Stimulated activated CD4-positive, alpha-beta T cell treated with anti-CD3 and anti-CD28 coated beads, Interleukin-2, amount 100 ng/mL, for 4 hours (primary cell): ENCODE measurements at places on chromosomes 3 and 15.

DNA sequence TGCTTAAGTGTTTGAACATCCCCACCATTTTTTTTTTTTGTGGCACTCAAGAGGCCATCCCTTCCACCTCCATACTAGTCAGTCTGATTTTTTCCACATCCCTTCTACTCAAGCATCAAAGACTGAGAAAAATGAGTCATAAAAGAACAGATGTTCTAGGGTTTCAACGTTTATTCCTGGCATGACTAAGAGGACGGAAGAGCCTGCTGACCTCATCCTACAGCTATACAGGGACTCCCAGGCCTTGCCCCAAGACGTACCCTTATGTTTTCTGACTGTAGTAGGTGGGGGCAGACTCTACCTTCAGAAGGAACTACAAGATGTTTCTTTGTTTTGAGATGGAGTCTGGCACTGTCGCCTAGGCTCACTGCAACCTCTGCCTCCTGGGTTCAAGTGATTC is 3.3 kb upstream of the ITPKA start:
- DNase-seq = no peak

DNA sequence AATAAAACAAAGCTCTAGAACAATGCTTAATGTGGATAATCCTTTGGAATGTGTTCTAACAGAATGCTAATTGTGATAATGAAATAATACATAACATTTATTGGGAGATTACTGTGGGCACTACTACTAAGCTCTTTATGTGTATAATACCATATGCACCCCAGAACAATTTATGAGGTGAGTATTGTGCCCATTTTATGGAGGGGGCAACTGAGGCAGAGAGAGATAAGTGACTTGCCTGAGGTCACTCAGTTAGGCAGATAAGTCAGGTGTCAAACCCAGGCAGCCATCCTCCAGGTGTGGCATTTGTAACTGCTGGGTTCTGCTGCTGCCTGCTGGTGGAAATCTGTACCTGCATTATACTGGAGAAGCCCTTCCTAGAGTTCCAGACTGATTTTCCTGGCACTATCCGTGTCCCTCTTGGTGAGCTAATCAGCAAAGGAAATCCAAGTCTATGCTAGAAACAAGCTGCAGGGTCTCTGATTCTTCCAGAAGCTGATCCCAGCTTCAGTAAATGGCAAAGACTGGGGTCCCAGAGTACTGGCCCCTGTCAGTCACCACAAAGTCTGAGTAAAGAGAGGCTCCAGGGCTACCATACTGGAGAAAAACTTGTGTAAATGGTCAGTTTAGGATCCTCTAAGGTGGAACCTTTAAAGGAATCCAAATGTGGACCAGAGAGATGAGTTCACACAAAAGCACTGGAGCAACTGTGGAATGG is 22.6 kb upstream of the RBP1 start:
- DNase-seq = no peak

DNA sequence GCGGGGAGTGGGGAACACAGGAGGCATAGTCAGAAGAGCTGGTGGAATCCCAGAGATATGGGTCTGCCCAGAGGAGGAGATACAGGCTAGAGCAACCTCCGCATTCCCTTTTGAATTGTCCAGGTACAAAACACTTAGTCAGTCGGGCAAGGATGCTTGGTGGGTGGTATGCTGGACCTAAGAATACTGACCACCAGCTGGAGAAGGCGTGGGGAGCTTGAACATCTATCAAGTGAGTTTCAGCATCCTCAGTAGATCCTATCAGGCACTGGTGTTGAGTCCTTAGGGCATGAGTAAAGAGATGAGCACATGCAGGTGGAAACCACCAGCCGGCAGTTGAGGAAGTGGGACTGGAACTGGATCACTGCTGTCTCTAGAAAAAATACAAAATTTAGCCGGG is 14.7 kb upstream of the DIS3L start:
- no peak for DNase-seq

DNA sequence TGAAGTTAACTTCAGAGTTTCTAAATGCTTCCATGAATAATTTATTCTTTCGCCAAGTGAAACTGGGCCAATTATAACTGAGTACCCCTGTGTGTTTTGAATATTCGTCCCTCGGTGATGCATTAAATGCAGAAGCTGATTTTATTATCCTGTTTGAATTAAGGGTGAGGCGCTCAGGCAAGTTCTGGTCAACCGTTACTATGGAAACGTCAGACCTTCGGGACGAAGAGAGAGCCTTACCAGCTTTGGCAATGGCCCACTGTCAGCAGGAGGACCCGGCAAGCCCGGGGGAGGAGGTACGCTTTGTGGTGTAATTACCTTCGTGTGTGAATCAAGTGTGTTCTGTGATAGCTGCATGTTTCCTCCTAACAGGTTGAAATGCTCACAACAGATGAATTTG is 239.8 kb downstream of the ITPR1 start:
- no peak for DNase-seq

GRCh38 chr15:86611417-86612040 is 531.9 kb downstream of the AGBL1 start:
- no peak for DNase-seq

DNA sequence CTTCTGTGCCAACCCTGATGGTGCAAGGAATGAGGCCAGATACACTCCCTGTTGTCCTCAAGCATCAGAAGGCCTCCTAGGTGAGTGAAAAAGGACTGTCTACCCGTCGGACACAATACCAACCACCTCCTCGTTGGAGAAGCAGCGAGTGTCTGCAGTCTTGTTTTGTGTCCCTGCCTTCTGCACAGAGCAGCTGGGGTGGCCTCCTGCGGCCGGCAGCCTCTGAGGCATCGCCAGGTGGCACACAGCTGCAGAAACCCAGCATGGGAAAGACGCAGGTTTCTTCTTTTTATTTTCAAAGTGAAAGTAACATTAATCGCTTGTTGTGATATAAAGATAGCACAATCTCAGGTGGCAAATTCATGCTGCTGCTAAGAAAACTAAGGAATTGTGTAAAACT is 509.9 kb downstream of the OCA2 start:
- DNase-seq = no peak

- DNase-seq = no peak
Measured at GRCh38 chr15:28912422-28912821, 26.6 kb downstream of the APBA2 start.

GRCh38 chr3:184944241-184944640 is 132.3 kb downstream of the VPS8 start:
- DNase-seq = no peak

GRCh38 chr3:175980486-175981090 is 1121.5 kb downstream of the NAALADL2 start:
- DNase-seq = no peak

GRCh38 chr3:146577662-146578061 is 27.5 kb downstream of the PLSCR5 start:
- peak; percentile 12 for DNase-seq

DNA sequence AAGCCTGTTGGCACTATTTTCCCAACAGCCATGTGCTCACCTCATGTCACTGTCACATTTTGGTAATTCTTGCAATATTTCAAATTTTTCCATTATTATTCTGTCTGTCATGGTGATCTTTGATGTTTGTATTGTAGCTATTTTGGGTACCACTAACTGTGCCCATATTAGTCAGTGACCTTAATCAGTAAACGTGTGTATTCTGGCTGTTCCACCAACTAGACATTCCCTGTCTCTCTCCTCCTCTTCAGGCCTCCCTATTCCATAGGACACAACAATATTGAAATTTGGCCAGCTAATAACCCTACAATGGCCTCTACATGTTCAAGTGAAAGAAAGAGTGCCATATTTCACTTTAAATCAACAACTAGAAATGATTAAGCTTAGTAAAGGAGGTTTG is 88.6 kb downstream of the OPA1 start:
- no peak for DNase-seq

DNA sequence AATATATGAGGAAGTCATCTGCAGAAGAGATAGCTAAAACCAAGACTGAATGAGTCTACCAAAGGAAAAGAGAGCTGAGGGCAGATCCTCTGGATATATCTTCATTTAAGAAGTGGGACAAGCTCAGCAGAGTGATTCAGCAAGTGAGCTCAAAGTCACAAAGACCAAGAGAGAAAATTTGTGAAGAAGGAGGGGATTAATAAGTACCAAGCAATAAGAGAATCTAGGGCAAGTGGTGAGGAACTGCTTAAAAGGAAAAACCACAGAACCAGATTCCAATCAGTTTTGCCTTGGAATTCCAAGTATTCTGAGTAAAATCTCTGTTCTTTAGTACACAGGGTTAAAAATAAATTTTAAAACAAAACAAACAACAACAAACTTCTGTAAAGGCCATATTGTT is 3.6 kb downstream of the EHHADH start:
- no peak for DNase-seq

DNA sequence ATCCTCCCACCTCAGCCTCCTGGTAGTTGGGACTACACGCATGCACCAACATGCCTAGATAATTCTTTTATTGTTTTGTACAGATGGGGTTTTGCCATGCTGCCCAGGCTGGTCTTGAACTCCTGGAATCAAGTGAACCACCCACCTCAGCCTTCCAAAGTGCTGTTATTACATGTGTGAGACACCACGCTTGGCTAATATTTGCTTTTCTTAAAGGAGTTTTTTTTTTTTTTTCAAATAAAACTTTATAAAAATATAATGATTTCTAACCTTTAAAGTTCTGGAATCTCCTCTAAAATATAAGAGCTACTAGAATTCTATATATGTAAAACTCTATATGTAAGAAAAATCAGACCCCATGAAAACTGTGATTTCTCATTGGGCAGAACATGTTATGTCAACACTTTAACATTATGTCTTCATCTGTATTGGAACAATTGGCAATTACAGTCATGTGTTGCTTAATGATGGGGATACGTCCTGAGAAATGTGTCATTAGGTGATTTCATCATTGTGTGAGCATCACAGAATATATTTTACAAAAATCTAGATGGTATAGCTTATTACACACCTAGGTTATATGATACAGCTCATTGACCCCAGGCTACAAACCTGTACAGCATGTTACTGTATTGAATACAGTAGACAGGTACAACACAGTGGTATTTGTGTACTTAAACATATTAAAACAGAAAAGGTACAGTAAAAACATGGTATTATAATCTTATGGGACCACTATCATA is 377.0 kb downstream of the PLCL2 start:
- no peak for DNase-seq

DNA sequence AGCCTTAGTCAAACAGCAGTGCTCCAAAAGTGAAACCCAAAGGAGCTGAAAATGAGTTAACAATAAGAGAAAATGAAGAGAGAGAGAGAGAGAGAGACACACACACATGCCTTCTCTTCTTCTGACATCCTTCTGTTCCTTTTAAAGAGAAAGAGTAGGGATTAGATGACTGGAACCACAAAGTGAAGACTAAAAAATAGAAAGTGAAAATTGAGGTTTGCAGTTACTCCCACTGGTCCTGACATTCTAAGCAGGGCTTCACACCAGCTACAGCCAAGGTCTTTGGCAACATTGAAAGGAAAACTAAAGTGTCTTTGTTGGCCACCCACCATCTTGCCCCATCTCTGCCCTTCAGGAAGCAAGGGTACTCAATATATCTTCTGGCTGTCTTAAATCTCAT is 59.2 kb downstream of the USP50 start:
- no peak for DNase-seq

GRCh38 chr3:24802614-24803013 is 308.0 kb upstream of the THRB start:
- DNase-seq = no peak

DNA sequence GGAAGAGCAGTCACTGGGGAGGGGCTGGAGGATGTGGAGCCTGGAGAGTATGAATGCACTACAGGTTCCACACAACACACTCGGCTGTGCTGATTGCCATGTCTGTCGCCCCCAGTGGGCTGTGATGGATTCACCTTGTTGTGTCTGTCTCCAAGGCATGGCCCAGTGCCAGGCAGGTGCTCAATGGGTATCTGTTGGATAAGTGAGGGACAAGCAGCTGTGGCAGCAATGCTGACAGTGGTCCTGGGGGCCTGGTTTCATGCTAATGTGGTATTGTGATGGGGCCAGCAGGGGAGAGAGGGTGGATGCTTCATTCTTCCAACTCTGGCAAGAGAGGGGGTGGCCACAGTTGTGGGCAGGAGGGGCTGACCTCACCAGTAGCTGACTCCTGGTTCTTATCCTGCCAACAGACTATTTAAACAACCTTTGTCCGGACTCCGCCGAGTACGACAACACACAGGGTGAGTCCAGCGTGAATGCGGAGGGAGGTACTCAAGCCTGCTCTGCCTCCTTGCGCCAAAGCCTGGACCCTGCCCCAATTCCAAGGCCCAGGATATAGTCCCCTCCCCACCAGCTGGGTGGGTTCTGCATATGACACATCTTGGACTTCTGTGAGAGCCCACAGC is 47.3 kb upstream of the NR2C2 start:
- no peak for DNase-seq

GRCh38 chr3:66717806-66718205 is 217.0 kb upstream of the LRIG1 start:
- DNase-seq = no peak

GRCh38 chr15:68583936-68584755 is 5.4 kb downstream of the CORO2B start:
- DNase-seq = no peak
